Heart left ventricle (tissue), 16 donors: ENCODE measurements at places on chromosomes 4 and X. TPM values are rescaled to one million over a fixed set of nuclear protein-coding genes. Genes with fewer than 3 reads are reported as not detected.

DNA sequence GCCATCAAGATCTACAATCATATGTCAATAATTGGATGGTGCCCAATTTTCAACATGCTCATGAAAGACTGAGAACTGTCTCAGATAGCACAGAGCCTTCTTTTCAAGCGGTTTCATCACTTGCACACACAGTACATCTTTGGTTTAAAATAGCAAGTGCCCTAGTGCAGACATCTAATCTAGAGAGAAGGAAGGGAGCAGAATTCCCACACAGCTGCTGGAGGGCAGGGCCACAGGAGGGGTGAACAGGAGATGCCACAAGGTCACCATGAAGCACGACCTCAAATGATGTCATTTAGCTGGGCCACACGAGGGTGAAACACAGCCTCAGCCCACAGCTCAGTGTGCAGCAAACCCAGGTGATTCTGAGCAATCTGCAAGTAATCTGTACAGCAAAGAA is 24.3 kb downstream of the LEF1 start:
- no peaks in the 10 kb centered on the region for H3K27me3 ChIP-seq
- no peaks in the 10 kb centered on the region for H3K4me1 ChIP-seq
- H3K4me3 ChIP-seq: no peak overlapping the region
- H3K36me3 ChIP-seq: no peaks in the 10 kb centered on the region
- H3K27ac ChIP-seq: no peak overlapping the region

DNA sequence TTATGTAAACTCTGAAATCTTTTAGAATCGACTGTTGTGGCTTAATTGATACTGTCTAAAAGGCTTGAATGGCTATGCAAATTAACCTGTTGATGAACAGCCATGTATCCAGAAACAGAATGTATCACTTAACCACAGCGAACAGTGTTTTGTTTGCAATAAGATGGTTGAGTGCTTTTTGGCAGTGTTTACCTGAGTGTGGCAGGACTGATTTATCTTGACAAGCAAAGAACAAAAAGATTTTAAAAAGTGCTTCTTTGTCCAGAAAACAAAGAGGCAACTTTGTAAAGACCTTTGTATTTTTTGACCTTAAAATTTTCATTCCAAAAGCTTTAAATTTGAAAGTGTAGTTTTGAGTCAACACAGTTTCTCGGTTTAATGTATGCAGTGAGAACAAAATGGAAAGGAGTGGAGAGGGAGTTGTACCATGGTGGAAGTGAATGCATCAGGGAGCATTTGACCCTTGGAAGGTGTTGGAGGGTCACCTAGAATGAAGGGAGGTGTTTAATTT is 18.0 kb downstream of the ARHGAP10 start:
- no peak overlapping the region for H3K27ac ChIP-seq
- H3K27me3 ChIP-seq: no peaks in the 10 kb centered on the region
- no peak overlapping the region for H3K4me3 ChIP-seq
- DNase-seq: no peak

DNA sequence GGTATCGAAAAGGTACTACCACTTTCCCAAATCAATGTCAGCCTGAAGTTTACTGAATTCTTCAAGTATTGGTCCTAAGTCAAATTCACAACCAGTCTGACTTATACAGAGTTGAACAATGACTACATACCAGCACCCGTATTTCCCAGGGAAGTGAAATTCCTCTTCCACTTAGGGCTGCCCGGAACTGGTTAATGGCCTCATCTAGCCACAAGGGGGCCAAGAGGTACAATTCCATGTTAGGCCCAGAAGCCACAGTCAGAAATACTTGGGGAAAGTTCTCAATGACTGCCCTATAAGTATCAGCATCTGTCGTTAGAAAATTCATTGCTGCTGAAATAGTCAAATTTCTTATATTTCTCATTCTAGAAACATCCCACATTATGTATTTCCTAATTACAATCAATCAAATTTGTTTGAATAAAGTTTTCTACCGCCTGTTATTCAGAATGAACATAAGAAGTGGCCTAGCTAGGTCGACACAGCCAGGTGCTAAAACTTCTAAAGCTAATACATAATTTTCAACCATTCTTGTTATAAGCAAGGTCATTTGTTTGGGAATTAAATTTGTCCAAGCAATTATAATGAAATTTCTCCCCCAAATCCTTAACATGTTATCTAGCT is 5.6 kb upstream of the PCDH7 start:
- H3K4me3 ChIP-seq: no peak overlapping the region
- H3K27ac ChIP-seq: no peak overlapping the region
- DNase-seq: peak; percentile 24
- peaks cover 12% of the 10 kb centered on the region for H3K4me1 ChIP-seq
- peaks cover 9% of the 10 kb centered on the region for H3K27me3 ChIP-seq
- H3K36me3 ChIP-seq: no peaks in the 10 kb centered on the region

- no peaks in the 10 kb centered on the region for H3K27me3 ChIP-seq
- H3K4me1 ChIP-seq: no peaks in the 10 kb centered on the region
- no peak for DNase-seq
- H3K27ac ChIP-seq: no peak overlapping the region
These were observed 46.0 kb downstream of the UGT2A3 start for GRCh38 chr4:68905598-68905938.

GRCh38 chr4:124977045-124977444 is 264.5 kb upstream of the ANKRD50 start:
- no peaks in the 10 kb centered on the region for H3K27me3 ChIP-seq
- H3K36me3 ChIP-seq: no peaks in the 10 kb centered on the region
- H3K27ac ChIP-seq: no peak overlapping the region
- DNase-seq: no peak

GRCh38 chrX:134895805-134896581 is 94.8 kb upstream of the SMIM10 start:
- H3K4me3 ChIP-seq: no peak overlapping the region
- no peaks in the 10 kb centered on the region for H3K27me3 ChIP-seq
- no peak overlapping the region for H3K27ac ChIP-seq

GRCh38 chr4:152556283-152556682 is 20.4 kb upstream of the FBXW7 start:
- no peaks in the 10 kb centered on the region for H3K27me3 ChIP-seq
- no peak overlapping the region for H3K4me3 ChIP-seq
- no peaks in the 10 kb centered on the region for H3K36me3 ChIP-seq
- H3K4me1 ChIP-seq: no peaks in the 10 kb centered on the region
- H3K27ac ChIP-seq: no peak overlapping the region

DNA sequence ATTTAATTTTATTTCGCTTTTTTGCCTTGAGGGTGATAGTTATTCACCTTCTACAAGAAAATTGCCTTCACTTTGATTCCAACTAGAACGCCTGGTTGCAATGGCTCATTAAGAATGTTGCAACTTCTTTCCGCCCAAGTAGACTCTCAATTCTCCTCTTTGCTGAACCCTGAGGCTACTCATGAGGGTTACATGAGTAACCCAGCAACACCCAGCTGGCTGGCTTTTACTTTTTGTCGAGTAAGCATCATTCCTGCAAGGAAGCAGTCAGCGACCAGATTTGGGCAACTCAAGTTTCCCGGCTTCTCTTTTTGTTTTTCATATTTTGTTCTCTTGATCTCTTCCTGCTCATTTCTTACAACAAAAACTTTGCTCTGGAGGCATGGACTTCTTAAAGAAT is 495.4 kb downstream of the PACRGL start:
- no peak overlapping the region for H3K27ac ChIP-seq
- no peak for DNase-seq
- no peaks in the 10 kb centered on the region for H3K27me3 ChIP-seq
- no peaks in the 10 kb centered on the region for H3K4me1 ChIP-seq

DNA sequence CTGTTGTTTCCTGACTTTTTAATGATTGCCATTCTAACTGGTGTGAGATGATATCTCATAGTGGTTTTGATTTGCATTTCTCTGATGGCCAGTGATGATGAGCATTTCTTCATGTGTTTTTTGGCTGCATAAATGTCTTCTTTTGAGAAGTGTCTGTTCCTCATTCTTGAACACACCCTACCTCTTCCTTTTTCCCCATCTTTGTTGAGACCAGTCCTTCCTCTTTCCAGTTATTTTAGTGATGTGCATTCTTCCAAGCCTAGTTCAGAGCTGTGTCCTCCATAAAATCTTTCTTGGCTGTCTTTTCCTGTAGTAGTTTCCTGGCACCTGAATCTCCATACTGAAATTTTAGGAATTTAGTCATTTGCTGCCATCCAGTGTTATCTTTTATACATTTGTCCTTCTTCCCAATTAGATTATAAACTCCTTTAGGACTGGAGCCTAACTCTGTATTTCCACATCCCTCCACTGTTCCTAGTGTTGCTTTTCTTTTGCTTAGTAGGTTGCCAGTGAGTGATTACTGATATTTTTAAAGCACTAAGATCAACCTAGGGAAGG is 11.4 kb downstream of the FHIP1A start:
- H3K27me3 ChIP-seq: no peaks in the 10 kb centered on the region
- no peaks in the 10 kb centered on the region for H3K36me3 ChIP-seq
- H3K4me3 ChIP-seq: no peak overlapping the region

DNA sequence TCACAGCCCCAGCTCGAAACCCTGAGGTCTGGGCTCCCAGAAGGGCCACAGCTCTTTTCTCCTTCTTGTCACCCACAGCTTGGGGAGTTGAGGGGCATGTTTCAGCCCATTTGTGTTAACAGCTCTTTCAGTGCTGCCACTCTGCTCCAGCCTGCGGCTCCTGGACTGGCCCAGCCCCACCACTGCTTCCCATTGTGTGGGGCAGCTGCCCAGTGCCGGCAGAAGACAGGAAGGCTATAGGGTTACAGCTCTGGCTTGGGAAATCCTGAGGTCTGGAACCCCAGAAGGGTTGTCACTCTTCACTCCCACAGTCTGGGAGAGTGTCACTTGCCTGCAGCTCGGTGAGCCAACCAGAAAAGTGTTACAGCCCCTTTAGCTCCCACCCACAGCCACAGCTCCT is 7.0 kb upstream of the HNRNPD start:
- peak overlapping the region; percentile 24 for H3K27ac ChIP-seq
- no peak for DNase-seq
- H3K27me3 ChIP-seq: no peaks in the 10 kb centered on the region
- H3K36me3 ChIP-seq: no peaks in the 10 kb centered on the region
- no peak overlapping the region for H3K4me3 ChIP-seq
- H3K4me1 ChIP-seq: peaks cover 7% of the 10 kb centered on the region

- H3K4me3 ChIP-seq: no peak overlapping the region
- no peaks in the 10 kb centered on the region for H3K27me3 ChIP-seq
- H3K36me3 ChIP-seq: no peaks in the 10 kb centered on the region
- H3K4me1 ChIP-seq: no peaks in the 10 kb centered on the region
These were observed 148.9 kb downstream of the ADAM29 start for GRCh38 chr4:175066923-175067627.

DNA sequence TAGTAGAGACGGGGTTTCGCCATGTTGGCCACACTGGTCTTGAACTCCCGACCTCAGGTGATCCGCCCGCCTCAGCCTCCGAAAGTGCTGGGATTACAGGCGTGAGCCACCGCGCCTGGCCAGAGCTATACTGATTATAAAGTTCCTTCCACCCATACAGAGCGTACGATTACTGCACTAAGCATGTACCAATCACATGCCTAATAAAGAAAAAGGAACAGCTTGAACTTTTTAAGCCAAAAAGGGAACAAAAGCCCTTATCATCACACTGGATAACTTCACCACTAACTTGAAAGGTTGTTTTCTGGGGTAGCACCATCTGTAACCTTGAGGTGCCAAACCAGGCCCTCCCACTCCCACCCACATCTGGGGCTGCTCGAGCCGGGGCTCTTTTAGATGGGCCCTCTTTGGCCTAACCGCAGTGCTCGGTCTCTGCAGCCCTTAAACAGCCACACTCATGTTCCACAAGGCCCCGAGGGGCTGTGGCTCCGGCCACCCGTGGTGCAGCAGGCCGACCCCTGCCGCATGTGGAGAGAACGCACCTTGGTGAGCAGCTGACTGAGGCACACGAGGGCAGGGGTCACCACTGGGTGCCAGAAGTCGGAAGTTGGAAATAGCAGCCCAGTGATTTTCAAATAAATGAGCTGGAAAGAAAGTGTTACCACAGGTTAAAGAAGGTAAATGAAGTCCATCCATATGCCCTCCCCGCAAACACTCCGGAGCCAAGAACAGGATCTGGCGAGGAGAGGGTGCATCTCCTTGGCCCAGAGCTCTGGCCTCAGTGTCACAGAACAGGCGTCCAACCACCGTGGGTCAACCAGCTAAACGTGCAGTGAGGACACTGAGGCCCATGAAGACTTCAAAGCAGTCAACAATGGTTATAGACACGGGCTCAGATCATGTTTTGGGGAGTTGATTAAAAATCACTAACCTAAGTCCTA is 18.4 kb downstream of the NOP14 start:
- no peaks in the 10 kb centered on the region for H3K27me3 ChIP-seq
- no peak overlapping the region for H3K4me3 ChIP-seq
- no peak for DNase-seq
- H3K27ac ChIP-seq: no peak overlapping the region
- peaks cover 2% of the 10 kb centered on the region for H3K36me3 ChIP-seq
- no peaks in the 10 kb centered on the region for H3K4me1 ChIP-seq

- no peaks in the 10 kb centered on the region for H3K4me1 ChIP-seq
- H3K27me3 ChIP-seq: no peaks in the 10 kb centered on the region
- H3K27ac ChIP-seq: no peak overlapping the region
- H3K36me3 ChIP-seq: no peaks in the 10 kb centered on the region
- DNase-seq: no peak
These were observed 328.5 kb upstream of the GALNTL6 start for GRCh38 chr4:171484681-171485080.

GRCh38 chr4:23888421-23889319 is 1.2 kb downstream of the PPARGC1A start:
- no peaks in the 10 kb centered on the region for H3K27me3 ChIP-seq
- no peaks in the 10 kb centered on the region for H3K36me3 ChIP-seq
- no peak for DNase-seq
- H3K4me1 ChIP-seq: no peaks in the 10 kb centered on the region

GRCh38 chr4:187887906-187888305 is 107.7 kb upstream of the ZFP42 start:
- no peak for DNase-seq
- H3K36me3 ChIP-seq: no peaks in the 10 kb centered on the region
- no peak overlapping the region for H3K27ac ChIP-seq

- peaks cover 83% of the 10 kb centered on the region for H3K36me3 ChIP-seq
- no peak overlapping the region for H3K27ac ChIP-seq
- H3K27me3 ChIP-seq: no peaks in the 10 kb centered on the region
- H3K4me1 ChIP-seq: no peaks in the 10 kb centered on the region
These were observed 54.9 kb downstream of the PHOX2B start for GRCh38 chr4:41693629-41694028.

- DNase-seq: no peak
- no peaks in the 10 kb centered on the region for H3K27me3 ChIP-seq
- H3K4me1 ChIP-seq: no peaks in the 10 kb centered on the region
- no peak overlapping the region for H3K27ac ChIP-seq
- H3K36me3 ChIP-seq: no peaks in the 10 kb centered on the region
- H3K4me3 ChIP-seq: no peak overlapping the region
These were observed 156.3 kb downstream of the BCOR start for GRCh38 chrX:39941332-39941920.

DNA sequence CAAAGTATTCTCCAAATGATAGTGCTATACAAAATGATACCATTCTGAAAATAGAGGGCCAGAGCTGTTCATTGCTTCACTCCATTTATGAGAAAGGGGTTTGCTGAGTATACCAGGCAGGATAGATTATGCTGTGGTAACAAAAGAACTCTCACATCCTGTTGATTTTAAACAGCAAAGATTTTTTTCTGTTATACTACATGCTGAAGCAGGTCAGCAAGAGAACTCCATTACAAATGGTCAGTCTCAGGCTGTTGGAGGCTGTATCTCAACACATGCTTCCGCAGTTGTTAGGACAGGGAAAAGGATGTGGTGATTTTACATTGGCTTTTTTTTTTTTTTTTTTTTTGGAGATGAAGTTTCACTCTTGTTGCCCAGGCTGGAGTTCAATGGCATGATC is 13.7 kb upstream of the KLHL5 start:
- H3K4me3 ChIP-seq: no peak overlapping the region
- peaks cover 39% of the 10 kb centered on the region for H3K4me1 ChIP-seq
- no peaks in the 10 kb centered on the region for H3K27me3 ChIP-seq

GRCh38 chr4:22338796-22339195 is 177.1 kb downstream of the ADGRA3 start:
- H3K4me3 ChIP-seq: no peak overlapping the region
- no peak for DNase-seq
- no peaks in the 10 kb centered on the region for H3K4me1 ChIP-seq

PAGE2B gene
- not detected for total RNA-seq

F9 gene
- not detected for total RNA-seq

PPP2R2C gene
- 4.5 TPM for total RNA-seq

HNRNPD gene
- total RNA-seq: 46.7 TPM
